Mammary epithelial cell (primary cell): ENCODE measurements at places on chromosomes 4 and X.
A peak's percentile ranks its signal among the peaks of the same experiment; 100 is the strongest.

- DNase-seq: no peak
Observed at GRCh38 chrX:66050140-66050569, 10.3 kb upstream of the VSIG4 start.

DNA sequence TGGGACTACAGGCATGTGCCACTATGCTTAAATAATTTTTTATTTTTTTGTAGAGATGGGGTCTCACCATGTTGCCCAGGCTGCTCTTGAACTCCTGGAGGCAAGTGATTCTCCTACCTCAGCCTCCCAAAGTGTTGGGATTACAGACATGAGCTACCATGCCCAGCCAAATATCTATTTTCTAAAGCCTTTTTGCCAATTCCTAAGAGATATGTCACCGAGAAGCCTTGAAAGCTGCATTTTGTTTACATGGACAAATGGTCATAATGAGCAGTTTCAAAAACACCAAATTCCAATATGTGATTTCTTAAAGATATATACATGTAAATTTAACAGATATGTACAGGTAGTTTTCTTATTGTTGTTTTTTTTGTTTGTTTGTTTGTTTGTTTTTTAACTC is 33.0 kb upstream of the PGRMC2 start:
- no peak for DNase-seq

DNA sequence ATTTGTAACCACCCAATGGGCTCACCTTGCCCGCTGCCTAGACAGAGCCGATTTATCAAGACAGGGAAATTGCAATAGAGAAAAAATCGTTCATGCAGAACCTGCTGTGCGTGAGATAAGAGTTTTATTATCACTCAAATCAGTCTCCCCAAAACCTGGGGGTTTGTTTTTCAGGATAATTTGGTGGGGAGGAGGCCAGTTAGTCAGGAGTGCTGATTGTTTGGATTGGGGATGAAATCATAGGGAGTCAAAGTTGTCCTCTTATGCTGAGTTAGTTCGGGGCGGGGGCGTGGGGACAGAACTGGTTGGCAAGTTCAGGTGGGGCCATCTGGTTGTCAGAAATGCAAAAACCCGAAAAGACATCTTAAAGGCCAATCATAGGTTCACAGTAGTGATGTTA is 203.0 kb downstream of the MAB21L2 start:
- no peak for DNase-seq

DNA sequence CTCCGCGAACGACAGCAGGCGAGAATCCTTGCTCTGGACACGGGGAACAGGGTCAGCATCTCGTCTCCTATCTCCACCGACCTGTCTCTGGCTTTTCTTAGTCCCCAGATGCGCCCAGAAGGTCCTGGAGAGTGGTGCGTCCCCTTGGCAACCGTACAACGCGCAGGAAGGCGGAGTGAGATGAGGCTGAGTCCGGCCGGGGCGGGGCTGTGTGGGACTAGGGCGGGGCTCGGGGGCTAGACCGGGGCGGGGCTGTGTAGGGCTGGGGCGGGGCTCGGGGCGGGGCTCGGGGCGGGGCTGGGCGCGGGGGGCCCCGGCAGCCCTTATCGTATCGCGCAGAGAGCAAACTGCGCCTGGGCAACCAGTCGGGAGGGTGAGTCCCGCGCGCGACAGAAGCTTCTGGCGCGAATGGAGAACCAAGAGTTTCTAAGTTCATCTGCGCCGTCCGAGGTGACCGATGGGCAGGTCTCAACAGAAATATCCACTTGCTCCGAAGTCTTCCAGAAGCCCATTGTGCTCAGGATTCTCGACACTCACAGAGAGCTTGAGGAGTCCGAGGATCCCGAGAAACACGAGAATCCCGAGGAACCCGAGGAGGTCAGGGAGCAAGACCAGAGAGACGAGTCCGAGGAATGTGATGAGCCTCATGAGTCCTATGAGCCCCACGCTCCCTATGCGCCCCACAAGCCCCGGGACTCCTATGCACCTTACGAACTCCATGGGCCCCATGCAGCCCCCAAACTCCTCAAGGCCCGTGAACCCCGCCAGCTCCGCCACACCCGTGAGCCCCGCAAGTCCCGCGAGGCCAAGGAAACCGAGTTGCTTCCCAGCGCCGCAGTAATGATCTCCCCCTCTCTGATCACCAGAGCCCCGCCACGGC is 24.9 kb downstream of the ARL9 start:
- DNase-seq: peak; percentile 55

- no peak for DNase-seq
Observed at GRCh38 chrX:39630344-39630743, 467.4 kb downstream of the BCOR start.

DNA sequence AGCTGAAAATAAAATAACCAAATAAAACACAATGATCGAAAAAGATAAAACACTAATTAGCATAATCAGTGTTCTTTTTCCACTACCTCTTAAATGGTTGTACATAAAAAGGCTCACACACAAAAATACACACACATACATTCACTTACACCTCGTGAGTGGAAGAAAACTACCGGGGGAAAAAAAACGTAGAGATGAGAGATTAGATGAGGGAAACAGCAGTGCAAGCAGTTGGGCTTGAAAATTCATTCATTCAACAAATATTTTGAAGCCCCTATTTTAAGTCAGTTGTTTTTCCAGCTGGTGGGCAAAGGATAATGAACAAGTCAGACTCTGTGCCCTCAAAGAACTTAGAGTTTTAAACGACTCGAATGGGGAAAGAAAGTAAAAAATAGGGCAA is 1.0 kb downstream of the TBCK start:
- no peak for DNase-seq

- no peak for DNase-seq
Observed at GRCh38 chrX:134735015-134735414, 76.7 kb upstream of the PLAC1 start.

GRCh38 chrX:9074326-9074725 is 40.4 kb upstream of the FAM9B start:
- DNase-seq: no peak

GRCh38 chr4:163391756-163392155 is 48.1 kb downstream of the NPY5R start:
- no peak for DNase-seq

DNA sequence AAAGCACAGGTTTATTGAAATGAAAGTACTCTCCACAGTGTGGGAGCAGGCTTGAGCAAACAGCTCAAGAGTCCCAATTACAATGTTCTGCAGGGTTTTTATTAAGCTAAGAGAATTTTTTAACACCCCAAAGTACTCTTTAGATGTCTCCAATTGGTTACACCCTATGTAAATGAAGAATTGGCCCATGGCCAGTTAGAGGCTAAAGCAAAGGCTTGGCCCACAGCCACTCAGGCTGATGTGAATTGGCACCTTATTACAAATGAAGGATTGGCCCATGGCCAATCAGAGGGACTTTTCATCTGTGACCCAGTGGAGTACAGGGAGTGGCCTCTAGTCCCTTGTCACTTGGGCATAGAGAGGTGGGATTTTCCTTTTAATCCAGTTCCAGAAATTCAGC is 30.1 kb upstream of the IQCM start:
- no peak for DNase-seq

GRCh38 chr4:185566972-185567371 is 31.7 kb upstream of the PDLIM3 start:
- no peak for DNase-seq

- no peak for DNase-seq
Observed at GRCh38 chr4:53629296-53629695, 38.0 kb upstream of the LNX1 start.

GRCh38 chr4:169582706-169583105 is 29.7 kb downstream of the NEK1 start:
- peak; percentile 58 for DNase-seq

- DNase-seq: no peak
Observed at GRCh38 chr4:123235431-123235830, 161.2 kb upstream of the SPRY1 start.

GRCh38 chrX:15129412-15129811 is 140.5 kb downstream of the ASB9 start:
- no peak for DNase-seq

GRCh38 chr4:84085986-84086385 is 413.1 kb downstream of the NKX6-1 start:
- no peak for DNase-seq

GRCh38 chrX:148928811-148929210 is 428.4 kb downstream of the AFF2 start:
- DNase-seq: peak; percentile 76

DNA sequence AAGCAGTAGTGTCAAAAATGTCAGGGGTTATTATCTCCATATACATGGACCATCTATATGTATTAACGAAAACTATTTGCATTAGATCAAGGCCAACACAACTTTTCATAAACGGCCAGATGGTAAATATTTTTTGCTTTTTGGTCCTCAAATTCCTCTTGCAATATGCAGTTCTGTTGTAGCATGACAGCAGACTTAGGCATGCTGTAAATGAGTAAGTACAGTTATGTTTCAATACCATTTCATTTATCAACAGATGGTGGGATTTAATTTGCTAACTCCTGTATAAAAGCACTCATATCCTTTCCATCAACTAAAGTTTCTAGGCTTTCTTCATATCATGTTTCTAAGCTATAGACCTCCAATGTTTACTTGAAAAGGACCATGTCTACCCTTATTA is 208.1 kb downstream of the ANKRD50 start:
- DNase-seq: no peak

DNA sequence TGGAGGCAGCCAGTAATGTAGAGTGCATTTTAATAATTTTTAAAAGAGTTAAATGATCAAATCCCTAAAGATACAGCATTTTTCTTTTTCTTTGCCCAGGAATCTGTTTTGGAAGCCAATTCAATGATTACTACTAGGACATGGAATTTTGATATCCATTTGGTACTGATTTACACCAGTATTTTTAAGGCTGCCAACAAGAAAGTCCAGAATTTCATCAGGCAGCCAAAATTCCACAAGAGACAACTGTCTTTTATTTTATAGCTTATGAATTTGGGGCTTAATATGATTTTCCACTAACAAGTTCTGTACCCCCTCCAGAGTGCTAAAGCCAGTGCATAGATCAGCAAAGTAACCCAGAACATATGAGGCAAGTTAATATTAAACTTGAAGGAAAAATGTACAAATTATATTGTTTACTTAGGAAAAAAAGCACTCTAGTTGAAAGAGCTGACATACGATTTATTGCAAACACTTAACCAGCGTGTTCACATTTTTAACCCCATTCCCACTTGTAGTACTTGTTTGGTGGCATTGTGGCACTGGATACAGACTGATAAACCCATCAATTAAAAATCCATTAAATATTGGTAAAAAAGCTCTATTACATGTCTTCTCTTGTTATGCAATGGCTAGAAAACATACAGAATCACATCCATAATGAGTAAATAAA is 259.7 kb downstream of the DCHS2 start:
- DNase-seq: no peak

- DNase-seq: no peak
Observed at GRCh38 chr4:89270792-89271191, 36.8 kb downstream of the GPRIN3 start.

GRCh38 chrX:11273544-11273943 is 19.7 kb upstream of the AMELX start:
- DNase-seq: peak; percentile 40

DNA sequence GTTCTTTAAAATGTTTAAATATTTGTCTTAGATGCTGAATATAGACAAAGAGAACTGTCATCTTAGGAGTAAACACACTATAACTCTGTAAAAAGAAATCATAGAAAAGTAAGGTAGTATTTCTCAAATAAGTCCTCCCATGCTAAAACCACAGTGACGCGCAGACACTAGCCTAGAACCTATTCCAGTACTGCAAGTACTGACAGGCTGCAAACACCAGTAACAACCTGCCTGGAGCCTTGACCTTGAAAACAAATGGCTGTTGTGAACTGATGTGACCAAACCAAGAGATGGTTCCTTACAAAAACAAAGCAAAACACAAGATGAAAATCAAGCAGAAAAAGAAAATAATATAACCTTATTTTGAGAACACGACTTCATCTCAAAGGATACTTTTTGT is 8.5 kb downstream of the TIFA start:
- peak; percentile 91 for DNase-seq

DNA sequence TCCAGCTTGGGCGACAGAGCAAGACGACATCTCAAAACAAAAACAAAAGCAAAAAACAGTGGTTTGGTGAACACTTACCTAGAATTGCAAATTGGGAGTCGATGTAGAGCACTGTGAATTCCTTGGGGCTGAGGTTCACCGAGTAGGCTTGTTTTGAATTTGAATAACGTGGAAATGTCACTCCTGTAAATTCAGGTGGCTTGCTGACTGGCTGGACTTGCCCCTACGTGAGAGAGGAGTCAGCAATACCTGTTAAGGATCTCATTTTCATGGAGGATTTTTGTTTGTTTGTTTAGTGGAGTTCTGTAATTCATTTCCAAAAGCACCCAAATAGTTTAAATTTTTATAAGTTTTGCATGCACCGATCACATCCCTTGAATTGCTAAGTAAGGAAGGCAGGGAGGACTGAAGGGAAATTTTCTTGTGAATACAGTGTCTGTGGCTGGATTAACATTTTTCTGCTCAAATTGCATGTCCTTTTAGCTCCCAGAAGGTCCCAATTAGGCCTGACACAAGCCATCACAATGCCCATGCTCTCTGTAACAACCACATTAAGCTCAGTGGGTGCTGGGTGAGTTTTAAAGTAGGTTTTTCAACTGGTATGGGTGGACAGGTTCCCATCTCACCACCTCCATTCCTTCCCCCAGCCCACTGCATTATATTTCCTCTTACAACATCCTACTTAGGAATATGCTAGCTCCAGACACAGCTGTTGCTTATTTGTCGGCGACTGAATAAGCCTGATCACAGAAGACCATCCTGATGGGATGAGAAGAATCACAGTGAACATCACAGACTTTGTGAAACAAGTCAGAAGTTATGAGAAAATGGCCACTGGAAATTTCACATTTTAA is 58.5 kb upstream of the TTC29 start:
- DNase-seq: no peak

GRCh38 chrX:45667666-45668065 is 467.0 kb upstream of the DIPK2B start:
- DNase-seq: peak; percentile 8

DNA sequence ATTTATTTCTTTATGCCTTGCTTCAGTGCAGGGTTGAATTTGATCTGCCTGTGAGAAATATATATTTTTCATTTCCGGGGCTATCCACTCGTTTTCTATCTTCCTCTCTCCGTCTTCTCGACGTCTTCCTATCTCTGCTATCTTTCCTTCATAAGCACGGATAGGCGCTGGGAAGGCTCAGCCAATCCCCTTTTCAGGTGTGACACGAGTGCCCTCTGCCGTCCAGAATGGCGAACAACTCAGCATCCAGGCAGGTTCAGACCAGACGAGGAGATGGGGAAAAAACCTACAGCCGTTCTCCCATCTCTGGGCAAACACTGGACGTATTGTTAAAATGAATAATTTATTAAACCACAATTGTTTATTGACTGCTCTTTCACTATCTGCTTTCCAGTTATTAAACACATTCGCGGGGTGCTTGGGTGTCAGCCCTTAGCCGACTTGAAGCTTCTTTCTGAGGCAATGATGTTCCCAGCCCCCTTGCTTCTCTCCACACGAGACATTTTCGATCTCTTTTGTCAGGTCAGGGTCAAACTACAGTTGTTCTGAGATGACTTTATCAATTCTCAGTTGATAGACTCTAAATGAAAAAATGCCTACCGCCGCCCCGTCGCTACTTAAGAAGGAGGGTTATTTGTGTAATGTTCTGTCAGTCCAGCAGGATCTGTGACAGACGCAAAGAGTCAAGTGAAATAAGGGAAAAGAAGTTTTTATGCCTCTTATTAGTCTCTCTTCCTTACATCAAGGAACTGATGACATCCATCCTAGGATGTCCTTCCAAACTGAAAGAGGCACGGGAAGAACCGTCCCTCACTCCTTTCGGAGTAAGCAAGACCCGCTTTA is 96.3 kb upstream of the NOCT start:
- peak; percentile 74 for DNase-seq

GRCh38 chr4:1297456-1298325 is 8.0 kb downstream of the MAEA start:
- DNase-seq: no peak

- DNase-seq: no peak
Observed at GRCh38 chr4:128832243-128832625, 22.7 kb downstream of the JADE1 start.
